Stimulated activated naive B cell treated with anti-CD40 and anti-IgM and Interleukin-4, amounts not matched to agents 10 μg/mL and 1 μg/mL and 100 μg/mL, for 72 hours (primary cell): ENCODE measurements at places on chromosomes 3 and 15.

DNA sequence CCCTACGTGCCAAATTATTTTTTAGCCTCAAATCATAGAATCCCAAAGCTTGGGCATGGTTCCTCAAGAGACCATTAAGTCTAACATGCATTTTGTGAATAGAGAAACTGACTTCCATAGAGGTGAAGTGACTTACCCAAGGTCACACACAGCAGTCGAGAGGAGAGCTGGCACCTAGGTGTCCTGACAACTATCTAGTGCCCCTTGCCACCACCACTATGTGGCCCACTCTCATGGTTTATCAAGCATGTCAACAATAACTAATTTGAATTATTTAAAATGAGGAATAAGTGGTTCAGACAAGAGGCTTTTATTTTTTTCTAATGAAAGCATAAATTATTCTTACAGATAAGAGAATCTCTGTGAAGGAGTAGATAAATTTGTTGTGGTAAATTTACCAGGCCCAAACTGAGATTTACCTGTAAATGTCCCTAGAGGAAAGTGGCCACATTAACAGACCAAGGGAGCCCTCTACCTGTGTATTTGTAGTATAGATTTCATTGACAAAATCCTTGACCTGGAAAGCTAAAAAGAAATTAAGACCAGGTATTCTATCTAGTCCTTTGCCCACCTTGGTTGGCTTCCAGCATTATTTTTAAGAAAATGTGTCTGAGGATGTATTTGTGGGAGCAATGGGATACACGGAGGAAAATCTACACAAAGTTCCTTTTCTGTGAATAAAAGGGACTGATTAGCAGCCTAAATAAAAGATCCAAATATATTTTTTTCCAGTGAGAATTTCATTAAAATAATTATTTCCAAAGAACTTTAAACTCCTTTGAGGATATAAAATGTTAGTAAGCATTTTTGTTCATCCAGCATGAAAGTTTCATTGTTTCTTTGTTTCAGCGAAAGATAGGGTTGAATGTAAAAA lies 49.1 kb downstream of the IQCH start:
- H3K4me1 ChIP-seq = no peaks in the 10 kb centered on the region
- no peak overlapping the region for H3K4me3 ChIP-seq
- H3K27me3 ChIP-seq = no peaks in the 10 kb centered on the region
- no peak for DNase-seq
- no peak overlapping the region for H3K27ac ChIP-seq
- no peaks in the 10 kb centered on the region for H3K36me3 ChIP-seq

DNA sequence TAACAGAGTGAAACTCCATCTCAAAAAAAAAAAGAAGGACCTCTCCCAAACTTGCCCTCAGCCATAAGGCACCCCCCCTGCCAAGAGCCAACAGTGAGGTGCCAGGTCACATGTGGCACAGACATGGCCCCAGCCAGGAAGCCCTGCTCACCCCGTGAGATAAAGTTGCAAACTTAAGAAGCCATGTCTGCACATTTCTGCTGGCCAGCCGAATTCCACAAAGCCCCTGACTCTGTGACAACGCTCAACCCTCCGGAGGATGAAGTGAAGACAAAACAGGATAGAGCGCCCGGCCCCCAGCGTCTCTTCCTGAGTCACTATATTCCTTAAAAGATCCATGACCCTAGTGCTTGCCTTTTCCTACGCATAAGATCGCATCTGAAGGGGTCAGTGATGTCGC lies 188.1 kb downstream of the XXYLT1 start:
- no peaks in the 10 kb centered on the region for H3K27me3 ChIP-seq
- no peak overlapping the region for H3K27ac ChIP-seq
- peaks cover 11% of the 10 kb centered on the region for H3K36me3 ChIP-seq
- H3K4me1 ChIP-seq = peaks cover 26% of the 10 kb centered on the region

DNA sequence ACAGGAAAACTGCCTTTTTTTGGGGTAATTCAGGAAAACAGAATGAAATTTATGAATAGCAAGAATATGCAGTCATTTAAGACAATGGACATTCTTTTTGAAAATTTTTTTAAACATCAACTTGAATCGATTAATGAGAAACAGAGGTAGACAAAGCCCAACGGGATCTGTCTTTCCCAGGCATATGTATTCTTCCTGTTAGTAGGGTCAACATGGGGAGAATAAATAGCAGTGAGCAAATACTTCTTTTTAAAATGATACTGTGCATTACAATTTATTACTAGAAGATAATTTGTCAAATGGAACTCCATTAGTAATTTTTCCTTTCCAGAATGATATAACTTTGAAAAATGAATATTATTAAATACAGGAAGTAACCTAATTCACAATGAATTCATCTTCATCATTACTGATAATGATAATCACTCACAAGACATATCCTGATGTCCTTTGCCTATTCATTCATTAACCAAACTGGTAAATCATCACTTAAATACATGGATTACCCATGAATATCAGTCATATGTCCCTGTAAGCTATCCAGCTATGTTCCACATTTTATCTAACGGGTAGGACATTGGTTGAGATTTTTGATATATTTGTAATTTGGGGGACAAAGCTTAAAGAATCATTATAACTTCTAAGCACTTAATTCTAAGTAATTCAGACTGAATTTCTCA lies 209.2 kb upstream of the CDIN1 start:
- H3K36me3 ChIP-seq = no peaks in the 10 kb centered on the region
- no peaks in the 10 kb centered on the region for H3K27me3 ChIP-seq
- H3K4me1 ChIP-seq = no peaks in the 10 kb centered on the region
- DNase-seq = no peak
- H3K27ac ChIP-seq = no peak overlapping the region

DNA sequence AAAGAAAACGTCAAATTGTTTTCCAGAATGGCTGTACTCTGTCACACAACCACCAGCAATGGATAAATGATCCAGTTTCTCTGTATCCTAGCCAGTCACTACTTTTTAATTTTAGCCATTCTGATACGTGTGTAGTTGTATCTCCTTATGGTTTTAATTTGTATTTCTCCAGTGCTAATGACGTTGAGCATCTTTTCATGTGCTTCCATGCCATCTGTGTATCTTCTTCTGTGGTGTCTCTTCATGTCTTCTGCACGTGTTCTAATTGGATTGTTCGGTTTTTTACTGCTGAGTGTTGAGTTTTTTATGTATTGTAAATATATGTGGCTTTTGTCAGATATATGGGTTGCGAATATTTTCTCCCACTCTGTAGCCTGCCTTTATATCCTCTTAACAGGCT lies 81.9 kb downstream of the SUMF1 start:
- peaks cover 15% of the 10 kb centered on the region for H3K4me1 ChIP-seq
- no peaks in the 10 kb centered on the region for H3K27me3 ChIP-seq
- H3K36me3 ChIP-seq = peaks cover 38% of the 10 kb centered on the region
- no peak overlapping the region for H3K4me3 ChIP-seq

GRCh38 chr3:124410471-124410870 lies 319.8 kb upstream of the UMPS start:
- H3K27me3 ChIP-seq = no peaks in the 10 kb centered on the region
- no peaks in the 10 kb centered on the region for H3K4me1 ChIP-seq
- no peak for DNase-seq
- H3K4me3 ChIP-seq = no peak overlapping the region
- H3K27ac ChIP-seq = no peak overlapping the region
- H3K36me3 ChIP-seq = no peaks in the 10 kb centered on the region
